ENCODE measurements at places on chromosomes 4 and X. TPM values are rescaled to one million over a fixed set of nuclear protein-coding genes. Genes with fewer than 3 reads are reported as not detected.

DNA sequence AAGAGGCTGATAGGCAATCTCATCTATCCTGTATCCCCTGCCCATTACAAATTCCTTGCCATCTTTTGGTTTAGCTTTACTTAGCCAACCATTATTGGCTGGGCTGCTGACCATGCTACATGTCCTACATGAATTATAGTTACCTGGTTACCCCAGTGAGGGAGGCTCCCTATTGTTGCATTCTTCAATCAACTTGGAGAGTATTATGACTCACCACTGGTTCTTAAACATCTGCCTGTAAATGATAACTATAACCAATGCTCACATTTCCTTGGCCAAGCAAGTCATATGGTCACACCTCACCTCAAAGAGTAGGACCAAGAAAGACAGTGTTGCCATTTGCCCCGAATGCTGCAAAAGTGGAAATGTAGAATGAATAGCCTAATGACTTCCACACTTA lies 297.6 kb downstream of the IL15 start:
- no peak for DNase-seq

GRCh38 chrX:121642415-121642814 lies 595.0 kb downstream of the GLUD2 start:
- no peak for DNase-seq

The ADH4 gene
- polyA plus RNA-seq: 50.8 TPM

The GLOD5 gene
- 56.1 TPM for polyA plus RNA-seq

- no peak for DNase-seq
Observed at GRCh38 chr4:186551849-186552248, 3.5 kb downstream of the MTNR1A start.

DNA sequence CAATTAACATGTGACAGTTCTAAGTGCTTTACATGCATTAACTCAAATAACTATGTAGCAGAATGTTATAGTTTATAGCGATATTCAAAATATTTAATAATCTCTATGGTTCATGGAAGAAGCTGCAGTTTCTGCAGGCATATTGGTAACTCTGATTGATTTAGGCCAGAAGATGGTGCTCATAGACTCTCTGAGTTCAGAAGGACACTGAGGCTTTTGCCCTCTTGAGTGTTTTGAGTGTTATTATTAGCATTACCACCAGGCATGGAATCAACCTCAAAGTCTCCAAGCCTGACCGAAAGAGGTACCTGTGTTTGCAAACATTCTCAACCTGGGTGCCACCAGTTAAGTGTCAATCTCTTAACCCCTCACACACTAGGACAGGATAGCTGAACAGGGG lies 792.3 kb upstream of the PCDH7 start:
- DNase-seq: no peak

DNA sequence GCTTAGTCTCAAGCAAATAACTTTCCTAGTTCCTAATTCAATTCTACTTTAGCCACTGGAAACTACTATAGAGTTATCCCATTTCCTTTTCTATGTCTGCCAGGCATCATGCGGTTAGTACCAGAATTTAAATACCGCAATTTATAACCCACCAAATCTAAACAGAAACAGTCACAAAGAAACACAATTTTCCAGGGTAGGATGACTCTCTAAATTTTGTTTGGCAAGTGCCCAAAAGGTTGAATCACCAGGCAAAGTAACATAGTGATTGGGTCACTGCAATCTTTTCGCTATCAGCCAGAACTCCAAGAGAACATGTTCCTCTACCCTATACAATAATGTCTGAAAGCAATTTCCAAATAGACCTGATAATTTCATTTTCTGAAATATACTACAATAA lies 240.2 kb upstream of the GRIA3 start:
- DNase-seq: no peak
